ENCODE measurements at places on chromosomes 6 and 20. TPM values are rescaled to one million over a fixed set of nuclear protein-coding genes. Genes with fewer than 3 reads are reported as not detected.

Gene ANKRD66
- not detected for total RNA-seq

Gene EPB41L1
- 87.1 TPM for total RNA-seq

Gene LST1
- total RNA-seq = not detected

Gene CEP43
- total RNA-seq = 8.2 TPM

Gene GFOD1
- total RNA-seq = 1.9 TPM

Gene SCUBE3
- total RNA-seq = 0.07 TPM

Gene LPIN3
- 14.2 TPM for total RNA-seq

Gene SRXN1
- 237 TPM for total RNA-seq
